ENCODE measurements at places on chromosomes 3 and 15. TPM values are rescaled to one million over a fixed set of nuclear protein-coding genes. Genes with fewer than 3 reads are reported as not detected.

DNA sequence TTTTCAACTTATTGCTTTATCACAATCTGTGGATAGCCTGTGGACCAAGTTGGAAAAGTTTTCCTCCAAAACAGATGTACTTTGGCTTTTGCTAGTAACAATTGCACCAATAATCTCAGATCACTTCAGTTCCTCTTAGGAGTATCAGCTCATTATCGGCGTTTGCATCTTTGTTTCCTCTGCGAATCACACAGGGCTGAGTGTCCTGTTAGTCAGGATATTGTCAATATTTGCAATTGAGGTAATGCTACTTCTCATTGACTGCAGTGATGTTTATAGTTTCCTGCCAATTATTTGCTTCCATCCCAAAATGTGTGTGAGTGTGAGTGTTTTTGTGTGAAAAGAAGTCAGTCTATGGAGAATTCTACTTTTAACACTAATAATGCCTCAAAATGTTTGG lies 545.0 kb downstream of the SI start:
- no peak for DNase-seq

GRCh38 chr15:80242802-80243201 lies 9.2 kb downstream of the CTXND1 start:
- no peak for DNase-seq

Gene PLS1
- total RNA-seq: 5.2 TPM

Gene POC1A
- 22.8 TPM for total RNA-seq

DNA sequence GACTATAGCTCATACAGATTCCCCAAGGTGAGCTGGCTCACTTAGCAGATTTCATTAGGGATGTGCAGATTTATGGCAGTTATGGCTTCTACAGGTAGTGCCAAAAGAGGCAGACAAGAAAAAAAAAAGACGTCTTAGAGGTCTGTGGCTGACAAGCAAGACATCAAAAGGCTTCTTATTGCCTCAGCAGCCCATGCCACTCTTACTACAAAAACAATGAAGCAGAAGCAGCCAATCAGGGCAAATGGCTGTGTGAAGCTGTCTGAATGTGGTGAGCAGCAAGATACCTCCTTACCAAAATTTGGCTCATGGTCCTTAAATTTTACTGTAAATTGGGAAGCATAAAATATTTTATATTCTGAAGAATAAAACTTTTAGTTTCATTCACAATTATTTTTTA lies 557.5 kb upstream of the GOLIM4 start:
- no peak for DNase-seq

GRCh38 chr15:25770618-25771337 lies 92.3 kb downstream of the ATP10A start:
- no peak for DNase-seq

- no peak for DNase-seq
Observed at GRCh38 chr15:51760805-51761204, 9.4 kb downstream of the TMOD2 start.

DNA sequence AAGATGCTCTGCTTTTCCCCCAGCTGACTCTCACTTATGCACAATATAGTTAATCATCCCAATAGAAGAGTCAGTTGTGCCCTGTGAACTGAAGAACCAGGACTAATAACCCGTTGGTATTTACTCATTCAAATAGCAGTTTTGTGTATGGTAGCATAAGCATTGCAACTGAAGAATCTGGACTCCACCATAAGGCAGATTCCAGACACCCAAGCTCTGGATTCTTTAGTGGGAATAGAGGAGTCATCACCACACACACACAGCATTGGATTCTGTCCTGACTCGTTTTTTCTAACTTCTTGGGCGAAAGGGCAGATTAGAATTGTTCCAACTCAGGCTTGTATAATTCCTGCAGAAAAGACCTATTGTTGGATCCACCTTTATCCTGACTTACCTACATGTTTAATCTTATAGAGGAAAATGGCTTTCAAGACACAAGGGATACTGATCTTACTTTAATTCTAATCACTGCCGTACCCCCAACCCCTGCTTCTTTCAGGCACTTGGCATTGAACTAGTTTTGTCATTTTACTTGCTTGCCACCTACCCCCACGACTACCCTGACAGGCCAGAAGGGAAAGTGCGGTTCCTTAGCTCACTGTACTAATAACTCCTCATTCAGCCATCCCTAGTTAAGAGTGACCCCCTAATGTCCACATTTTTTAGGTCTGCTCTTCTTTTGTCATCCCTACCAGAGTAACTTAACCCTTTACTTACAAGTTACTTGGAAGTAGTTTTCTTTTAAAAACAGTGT lies 42.3 kb downstream of the NKIRAS1 start:
- DNase-seq: no peak

DNA sequence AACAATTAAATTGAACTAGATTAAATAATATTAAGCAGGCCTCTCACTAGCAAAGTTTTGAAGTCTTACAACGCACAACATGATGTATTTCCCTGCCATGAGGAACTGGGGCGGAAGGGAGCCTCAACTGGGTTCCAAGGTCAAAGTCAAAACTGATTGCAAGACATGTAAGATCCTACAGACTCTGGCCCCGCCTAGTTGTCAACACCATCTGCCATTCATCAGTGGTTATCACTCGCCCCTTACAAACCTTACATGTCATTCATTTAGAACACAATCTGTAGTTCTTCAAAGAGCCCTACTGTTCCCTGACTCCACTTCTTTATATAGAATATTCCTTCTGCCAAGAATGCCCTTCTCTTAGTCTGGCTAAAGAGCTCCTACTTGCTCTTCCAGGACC lies 10.0 kb downstream of the ATP13A3 start:
- no peak for DNase-seq

- DNase-seq: no peak
Observed at GRCh38 chr15:41925086-41925608, 31.3 kb upstream of the SPTBN5 start.

- DNase-seq: no peak
Observed at GRCh38 chr3:154135511-154136173, 14.5 kb downstream of the ARHGEF26 start.

DNA sequence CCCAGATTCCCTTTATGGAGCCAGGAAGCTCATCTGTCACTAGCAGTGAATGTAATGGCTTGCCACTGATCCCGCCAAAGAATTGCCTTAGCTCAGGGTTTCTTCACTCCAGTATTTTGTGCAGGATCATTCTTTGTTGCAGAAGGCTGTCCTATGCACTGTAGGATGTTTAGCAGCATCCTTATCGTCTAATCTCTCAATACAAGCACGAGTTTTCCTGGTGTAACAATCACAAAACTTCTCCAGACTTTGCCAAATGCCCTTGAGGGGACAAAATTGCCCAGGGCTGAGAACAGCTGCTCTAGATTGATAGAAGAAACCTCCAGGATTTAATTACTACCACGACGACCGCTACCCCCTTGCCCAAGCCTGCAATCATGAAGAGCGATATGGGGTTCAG lies 6.8 kb upstream of the SHQ1 start:
- no peak for DNase-seq

GRCh38 chr3:188320757-188321156 lies 166.8 kb downstream of the LPP start:
- DNase-seq: no peak

DNA sequence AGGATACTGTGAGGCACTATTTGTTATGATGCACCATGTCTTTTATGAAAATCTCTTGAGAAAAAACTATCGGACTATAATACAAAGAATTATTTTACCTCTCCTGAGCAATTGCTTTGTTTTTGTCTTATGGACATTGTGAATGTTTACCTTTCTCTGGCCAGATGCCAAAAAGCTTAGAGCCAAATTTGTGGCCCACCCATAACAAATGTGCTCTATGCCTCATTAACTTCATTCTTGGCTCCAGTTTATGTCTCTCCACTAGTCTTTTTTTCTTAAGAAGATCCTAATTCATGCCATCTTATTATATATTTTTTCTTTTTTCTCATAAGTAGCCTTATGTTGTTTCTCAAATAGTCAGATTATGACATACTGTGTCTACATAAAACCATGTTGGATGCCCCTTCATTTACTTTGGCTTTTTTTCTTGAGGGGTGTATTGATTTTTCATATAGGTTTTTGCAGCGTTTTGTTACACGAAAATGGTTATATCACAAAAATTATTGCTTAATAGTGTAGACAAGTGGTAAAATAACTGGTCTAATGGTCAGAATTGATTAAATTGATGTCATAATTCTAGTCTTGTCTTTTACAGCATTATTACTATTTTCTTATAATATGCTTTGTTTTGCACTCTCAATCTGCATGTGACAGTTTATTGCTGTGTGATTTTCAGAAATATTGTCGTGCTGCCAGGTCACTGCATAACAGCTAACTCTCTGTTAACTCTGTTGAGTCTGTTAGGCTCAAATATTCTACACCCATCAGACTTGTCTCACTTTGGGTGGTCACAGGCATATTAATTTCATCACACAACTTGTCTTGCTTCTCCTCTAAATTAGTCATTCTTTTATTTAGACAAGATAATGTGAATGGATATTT lies 18.2 kb downstream of the SENP8 start:
- no peak for DNase-seq

Gene FETUB
- not detected for total RNA-seq

- DNase-seq: peak; percentile 60
Observed at GRCh38 chr15:63323798-63324563, 46.6 kb downstream of the APH1B start.

DNA sequence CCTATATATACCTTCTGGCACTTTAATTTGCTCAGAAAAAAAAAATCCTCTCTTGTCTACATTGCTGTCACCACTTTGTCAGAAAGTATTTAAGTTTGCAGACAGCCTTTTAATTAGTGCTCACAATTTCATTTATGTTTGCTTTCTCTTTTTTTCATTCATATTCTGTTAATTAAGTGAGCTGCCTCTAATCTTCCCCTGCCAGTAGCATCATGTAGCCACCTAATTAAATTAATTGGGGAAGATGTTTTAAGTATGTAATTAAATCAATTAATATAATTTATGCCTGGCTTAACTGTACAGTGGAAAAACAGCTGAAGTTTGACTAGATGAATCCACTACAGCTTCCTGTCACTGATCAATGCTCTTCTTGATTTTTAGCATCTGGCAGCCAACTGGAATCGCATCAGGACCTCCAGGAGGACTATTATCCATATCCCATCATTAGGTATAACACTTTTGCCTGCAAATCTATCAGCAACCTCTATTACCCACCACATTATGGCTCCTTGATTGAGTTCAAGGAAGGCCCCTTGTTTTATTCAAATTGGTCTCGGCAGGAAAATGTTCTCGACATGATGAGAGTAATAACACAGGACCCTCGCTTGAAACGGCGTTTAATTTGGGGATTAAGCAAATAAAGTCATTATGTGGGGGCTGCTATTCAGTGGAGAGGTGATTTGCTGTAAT lies 118.5 kb downstream of the IQCH start:
- DNase-seq: peak; percentile 78

- DNase-seq: peak; percentile 36
Observed at GRCh38 chr3:39096775-39097174, 10.7 kb downstream of the GORASP1 start.

Gene AEN
- 112 TPM for total RNA-seq

DNA sequence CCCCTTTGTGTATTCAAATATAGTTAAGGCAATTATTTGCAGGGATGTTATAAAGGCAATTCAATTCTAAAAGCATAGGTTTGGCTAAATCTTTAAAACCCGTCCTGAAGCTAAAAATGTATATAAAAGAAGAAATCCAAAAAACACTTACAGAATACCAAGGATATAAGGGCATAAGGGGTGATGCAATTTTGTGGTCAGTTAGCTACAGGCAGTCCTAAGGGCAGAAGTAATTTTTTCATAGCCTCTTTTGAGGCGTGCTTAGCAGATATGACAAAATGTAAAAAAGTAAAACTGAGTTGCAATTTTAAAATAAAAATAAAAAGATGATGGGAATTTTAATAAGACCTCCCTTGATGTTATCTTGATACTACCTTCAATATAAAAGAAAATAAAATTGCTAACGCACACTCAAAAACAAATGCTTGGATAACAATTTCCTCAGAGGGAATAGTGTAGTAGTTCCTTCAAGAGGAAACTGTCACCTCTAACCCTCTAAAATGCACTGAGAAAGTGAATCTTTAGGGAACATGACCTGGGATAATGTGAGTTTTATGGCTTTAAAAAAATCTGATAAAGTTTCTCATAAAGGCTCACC lies 104.2 kb downstream of the MYH15 start:
- no peak for DNase-seq

- DNase-seq: no peak
Observed at GRCh38 chr15:55530861-55531313, 22.9 kb upstream of the DNAAF4 start.

All from G401 (cell line).